ENCODE measurements at places on chromosomes 1 and 21.

GRCh38 chr1:5570931-5571330, 421.3 kb downstream of the NPHP4 start:
- DNase-seq, result no peak

DNA sequence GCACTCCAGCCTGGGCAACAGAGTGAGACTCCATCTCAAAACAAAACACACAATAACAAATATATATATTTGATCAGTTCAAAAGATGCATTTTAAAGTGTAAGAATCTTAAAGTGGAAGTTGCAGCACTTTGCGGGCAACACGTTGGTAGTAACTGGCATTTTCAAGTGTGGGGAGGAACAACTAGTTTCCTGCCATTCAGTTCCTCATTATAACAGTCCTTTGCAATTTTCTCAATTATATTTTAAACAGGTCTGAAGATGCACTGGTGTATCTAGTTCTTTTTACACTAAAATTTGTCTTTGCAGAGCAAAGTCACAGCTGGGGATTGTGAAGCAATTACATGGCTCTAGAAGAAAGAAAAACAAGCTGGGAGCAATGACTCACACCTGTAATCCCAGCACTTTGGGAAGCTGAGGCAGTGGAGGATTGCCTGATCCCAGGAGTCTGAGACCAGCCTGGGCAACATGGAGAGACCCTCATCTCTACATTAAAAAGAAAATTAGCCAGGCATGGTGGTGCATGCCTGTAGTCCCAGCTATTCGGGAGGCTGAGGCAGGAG, 25.3 kb downstream of the RRAGC start:
- no peak for DNase-seq

- no peak for DNase-seq
These were observed 8.9 kb downstream of the MAP1LC3C start for GRCh38 chr1:241990040-241990439.

- no peak for DNase-seq
These were observed 5.5 kb downstream of the NKAIN1 start for GRCh38 chr1:31234123-31234708.

GRCh38 chr1:164602480-164603093, 43.6 kb downstream of the PBX1 start:
- DNase-seq, result no peak

DNA sequence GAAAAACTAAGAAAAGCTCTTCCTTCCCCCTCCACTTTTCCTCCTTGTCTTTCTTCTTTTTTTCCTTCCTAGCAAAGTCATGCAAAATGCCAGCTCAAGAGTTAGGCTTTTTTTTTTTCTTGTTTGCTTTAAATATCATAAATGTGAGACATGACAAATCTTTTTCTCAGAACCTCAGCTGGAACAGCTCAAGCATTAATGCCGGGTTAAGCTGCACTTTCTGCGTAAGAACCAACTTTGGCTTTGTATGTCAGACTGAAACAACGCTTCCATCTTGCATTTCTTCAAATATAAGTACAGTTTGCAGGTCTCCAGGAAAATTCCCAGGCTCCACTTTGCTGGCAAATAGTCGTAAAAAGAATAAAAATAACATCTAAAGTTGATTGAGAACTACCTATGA, 20.7 kb upstream of the LMO4 start:
- no peak for DNase-seq

DNA sequence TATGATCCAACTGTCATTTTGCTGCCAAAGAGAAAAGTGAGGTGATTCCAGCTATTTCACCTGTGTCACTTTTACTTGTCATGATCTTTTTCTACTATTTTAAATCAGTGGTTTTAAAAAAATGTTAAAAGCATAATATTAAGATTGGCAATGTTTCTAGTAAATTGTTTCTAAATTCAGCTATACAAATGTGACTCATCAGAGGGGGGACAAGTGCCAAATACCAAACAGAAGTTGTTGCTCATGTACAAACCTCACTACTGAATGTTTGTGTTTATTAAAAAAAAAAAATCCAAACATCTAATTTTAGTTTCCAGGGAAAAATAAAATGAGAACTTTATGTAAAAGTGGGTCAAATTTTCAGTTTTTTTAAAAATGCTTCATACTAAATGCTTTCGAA, 346.2 kb upstream of the SNX7 start:
- DNase-seq, result no peak

DNA sequence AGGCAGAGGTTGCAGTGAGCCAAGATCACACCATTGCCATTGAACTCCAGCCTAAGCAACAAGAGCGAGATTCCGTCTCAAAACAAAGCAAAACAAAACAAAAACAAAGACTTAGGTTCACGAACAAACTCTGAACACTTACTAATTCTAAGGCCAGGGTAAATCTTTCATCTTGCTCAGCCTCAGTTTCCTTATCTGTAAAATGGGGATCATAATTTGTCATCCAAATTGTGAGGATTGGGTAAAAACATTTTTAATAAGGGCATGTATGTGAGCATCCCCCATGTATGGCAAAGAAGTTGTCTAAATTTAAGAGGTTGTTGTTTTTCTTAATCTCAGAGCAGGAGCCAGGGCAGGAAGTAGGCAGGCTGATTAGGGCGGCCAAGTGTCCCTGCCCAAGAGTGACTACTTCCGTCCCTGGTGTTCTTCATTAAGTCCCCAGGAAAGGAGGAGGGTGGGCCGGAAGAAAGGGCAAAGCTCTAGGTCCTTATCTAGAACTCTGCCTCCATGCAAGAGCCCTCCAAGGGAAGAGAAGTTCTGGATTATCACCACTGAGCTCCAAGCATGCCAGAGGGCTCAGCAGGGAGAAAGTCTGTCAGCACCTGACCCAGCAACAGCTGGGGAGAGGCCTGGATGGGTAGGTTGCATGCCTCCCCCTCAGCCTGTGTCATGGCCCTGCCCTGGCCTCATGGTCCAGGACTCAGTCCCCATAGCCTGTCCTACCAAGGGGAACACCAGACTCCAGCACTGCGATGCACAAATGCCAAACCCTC, 49.9 kb upstream of the CLIC4 start:
- DNase-seq, result no peak

- no peak for DNase-seq
These were observed 33.6 kb downstream of the ERI3 start for GRCh38 chr1:44321466-44321865.

DNA sequence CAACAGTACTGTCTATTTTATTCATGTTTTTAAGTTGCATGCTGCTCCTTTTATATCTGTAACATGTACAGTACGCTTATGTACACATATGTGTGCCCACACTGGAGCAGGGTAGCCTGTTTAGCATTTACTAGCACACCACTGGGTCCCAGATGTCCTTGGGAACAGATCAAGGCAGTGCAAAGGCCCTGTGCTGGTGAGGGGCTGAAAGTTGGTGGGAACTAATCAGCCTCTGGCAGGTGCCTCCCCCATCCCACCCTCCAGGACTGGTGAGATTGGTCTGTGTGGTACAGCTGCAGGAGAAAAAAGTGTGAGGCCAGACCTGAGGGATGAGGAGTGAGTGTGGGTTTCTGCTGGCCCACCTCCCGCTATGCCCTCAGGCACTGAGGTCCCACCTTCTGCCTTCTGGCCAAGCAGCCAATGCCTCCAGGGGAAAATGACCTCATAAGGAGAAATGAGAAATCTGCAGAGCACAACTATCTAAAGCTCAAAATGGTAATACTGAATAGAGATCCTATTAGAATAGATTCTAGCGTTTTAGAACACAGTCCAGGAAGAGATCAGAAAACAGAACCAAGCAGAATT, 58.9 kb downstream of the POFUT2 start:
- no peak for DNase-seq

- DNase-seq, result no peak
These were observed 49.6 kb downstream of the TARBP1 start for GRCh38 chr1:234429434-234429806.

DNA sequence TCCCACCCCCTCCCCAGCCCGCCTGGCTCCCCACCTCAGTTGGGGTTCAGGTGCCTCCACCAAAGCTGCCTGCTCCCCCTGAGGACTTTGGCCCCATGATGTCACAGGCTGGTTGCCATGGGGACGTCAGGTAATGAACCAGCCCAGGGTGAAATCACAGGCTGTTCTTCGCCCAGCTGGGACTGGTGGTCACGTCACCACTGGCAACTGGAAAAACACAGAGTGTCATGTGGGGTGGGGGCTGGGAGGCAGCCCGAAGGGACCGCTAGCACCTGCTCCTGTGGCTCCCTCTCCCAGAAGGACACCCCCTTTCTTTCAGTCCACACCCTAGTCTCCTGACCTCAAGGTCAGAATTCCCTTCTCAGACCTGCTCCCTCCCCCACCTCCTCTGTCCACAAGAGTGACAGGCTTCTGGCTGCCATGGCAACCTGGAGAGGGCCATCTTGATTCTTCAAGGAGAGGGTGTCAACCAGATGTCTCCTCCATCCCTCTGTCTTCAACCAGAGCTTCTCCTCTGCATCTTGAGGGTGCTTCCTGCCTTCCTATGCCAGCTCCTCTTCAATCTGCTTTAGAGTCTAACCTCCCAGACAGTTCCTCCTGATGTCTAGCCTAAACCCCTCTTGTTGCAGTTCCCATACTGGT, 6.2 kb downstream of the FAM131C start:
- no peak for DNase-seq

GRCh38 chr1:114903480-114903879, 48.8 kb downstream of the SYCP1 start:
- no peak for DNase-seq

All from activated T-cell treated with anti-CD3 and anti-CD28 coated beads for 4 hours (primary cell).